ENCODE measurements at places on chromosomes 2 and 18.

DNA sequence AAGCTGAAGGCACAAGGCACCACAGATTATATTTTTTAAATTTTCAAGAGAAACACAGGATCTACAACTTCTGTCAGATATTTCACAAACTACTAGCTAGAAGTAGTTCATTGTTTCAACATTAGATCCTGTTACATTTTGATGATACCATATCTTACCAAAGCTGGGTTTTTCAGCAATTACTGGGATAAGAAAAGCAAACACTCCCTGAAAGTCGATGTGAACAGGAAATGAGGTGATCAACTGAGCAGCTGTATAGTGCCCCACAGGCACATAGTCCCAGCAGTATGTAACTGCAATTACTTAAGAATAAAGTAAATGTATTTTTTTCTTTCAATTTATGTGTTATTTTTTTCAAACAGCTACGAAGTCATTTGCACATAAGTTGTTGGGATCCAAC lies 103.5 kb downstream of the DNER start:
- no peak for DNase-seq

DNA sequence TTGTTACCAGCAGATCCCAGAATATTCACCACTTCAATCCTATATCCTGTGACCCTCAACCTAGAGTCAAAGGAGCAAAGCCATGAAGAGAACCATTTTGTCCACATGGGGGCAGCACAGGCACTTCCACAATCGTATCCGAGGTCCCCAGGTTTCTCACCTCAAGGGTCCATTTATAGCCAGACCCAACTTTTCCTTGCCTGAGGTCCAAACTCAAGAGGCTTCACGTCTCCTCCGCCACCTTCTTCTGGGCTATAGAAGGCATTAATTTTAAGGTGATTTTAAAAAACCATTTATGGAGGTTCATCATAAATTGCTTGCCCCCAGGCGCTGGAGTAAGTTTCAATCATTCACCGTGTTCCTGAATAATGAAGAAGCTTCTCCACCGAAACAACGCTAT lies 111.6 kb upstream of the NABP1 start:
- DNase-seq: peak; percentile 24

GRCh38 chr2:225337183-225337582 lies 62.3 kb upstream of the NYAP2 start:
- DNase-seq: no peak

DNA sequence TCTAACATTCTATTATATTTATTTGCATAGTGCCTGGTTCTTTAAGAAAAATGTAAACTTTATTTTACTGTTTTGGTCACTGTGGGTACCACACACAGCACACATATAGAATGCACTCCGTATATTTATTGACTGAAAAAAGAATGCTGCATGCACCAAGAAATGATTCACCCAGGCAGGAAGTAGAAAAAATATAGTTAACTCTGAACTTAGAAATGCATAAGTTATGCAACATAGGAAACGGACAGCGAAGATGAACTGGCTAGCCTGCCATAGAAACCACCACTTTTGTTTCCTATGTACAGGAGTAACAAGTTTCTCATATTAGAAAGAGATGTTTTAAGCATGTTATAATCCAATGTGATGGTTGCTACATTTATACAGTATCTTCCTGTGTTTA lies 635.8 kb downstream of the DSC3 start:
- DNase-seq: no peak

GRCh38 chr18:67318651-67319050 lies 197.9 kb downstream of the DSEL start:
- no peak for DNase-seq

GRCh38 chr18:21955757-21956652 lies 213.4 kb upstream of the GATA6 start:
- DNase-seq: peak; percentile 73

DNA sequence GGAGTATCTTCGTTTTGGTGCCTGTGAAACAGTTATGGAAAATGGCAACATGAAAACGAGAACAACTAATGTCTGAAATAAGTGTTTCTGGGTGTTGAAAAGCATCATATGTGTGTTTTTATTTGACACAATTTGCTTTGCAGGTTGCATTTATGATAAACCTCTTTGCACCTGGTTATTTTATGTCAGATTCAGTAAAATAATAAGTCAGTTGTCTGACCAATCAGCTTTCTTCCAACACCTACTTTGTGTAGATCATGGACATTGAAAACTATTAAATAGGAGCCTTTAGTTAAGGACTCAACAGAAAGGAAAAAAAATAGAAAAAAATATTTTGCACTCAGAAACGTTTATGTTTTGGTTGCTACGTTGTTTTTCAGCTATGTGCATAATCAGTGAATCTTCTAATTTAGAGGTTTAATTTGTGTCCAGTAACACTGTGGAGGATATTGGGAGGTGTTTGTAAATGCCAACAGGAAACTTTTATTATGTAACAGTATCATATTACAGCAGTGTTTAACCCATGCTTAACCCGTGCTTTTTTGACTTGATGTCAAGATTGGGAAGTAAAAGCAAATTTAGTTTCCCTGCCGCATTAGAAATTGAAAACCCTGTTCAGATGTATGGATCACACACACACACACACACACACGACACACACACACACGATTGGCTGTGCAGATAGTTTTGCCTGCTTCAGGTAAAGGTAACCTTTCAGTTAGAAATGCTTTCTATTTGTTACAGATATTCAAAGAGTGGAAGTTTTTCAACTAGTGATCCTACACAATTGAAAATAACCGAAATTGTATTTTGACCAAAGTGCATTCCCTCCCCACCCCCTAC lies 2.6 kb downstream of the PKP4 start:
- no peak for DNase-seq

DNA sequence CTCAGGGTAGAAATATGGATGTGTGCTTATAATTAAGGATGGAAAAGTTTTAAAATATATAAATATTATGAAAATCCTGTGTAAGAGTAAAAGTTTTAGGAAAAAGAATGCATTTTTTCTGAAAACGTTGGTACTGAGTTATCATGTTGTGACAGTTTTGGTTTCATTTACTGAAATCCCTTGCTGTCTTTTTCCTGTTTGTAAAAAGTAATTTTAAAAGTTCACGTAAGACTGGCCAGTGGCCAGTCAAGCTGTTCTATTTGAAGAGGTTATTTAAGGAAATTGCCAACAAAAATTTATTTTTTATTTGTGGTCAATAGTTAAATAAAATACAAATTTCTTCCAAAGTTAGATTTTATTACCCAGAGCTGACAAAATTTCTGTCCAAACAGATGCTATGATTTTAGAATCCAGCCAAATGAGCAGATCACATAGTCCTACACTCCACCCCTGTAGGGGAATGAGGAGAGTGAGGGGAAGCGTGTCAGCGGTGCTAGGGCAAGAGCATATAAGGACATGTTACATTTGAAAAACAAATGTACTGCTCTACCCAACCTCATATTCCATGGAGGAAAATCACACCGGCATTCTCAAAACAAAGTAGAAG lies 297.8 kb upstream of the TFPI start:
- DNase-seq: no peak

DNA sequence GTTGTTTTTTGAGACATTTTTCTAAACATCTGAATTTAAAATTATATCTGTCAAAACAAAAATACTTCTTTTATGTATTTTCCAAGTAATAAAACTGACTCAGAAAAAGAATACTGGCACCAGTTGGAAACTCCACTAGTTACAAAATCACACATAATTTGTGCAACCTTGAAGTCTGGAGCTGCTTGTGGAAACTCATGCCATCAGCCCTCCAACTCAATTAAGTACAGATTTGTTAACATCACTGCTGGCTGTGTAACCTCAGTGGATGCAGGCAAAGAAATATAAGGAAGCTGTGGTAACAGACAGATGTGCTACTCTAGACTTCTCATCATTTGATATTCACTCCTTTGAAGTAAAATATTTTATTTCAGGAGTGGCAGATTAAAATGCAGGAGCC lies 30.0 kb upstream of the RAPH1 start:
- DNase-seq: no peak

DNA sequence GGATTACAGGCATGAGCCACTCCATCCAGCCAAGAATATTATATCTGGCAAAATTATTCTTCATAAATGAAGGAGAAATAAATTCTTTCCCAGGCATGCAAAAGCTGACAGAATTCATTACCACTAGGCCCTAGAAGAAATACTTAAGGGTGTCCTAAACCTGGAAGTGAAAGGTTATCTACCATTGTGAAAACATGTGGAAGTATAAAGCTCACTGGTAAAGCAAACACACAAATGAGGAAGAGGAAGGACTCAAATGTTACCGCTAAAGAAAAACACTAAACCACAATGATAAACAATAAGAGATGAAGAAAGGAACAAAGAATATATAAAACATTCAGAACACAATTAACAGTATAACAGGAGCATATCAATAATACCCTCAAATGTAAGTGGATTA lies 171.8 kb downstream of the CAMKMT start:
- DNase-seq: no peak
